ENCODE measurements at places on chromosomes 7 and 10. TPM values are rescaled to one million over a fixed set of nuclear protein-coding genes. Genes with fewer than 3 reads are reported as not detected.

- DNase-seq = no peak
Measured at GRCh38 chr10:36303896-36304295, 661.8 kb upstream of the FZD8 start.

DNA sequence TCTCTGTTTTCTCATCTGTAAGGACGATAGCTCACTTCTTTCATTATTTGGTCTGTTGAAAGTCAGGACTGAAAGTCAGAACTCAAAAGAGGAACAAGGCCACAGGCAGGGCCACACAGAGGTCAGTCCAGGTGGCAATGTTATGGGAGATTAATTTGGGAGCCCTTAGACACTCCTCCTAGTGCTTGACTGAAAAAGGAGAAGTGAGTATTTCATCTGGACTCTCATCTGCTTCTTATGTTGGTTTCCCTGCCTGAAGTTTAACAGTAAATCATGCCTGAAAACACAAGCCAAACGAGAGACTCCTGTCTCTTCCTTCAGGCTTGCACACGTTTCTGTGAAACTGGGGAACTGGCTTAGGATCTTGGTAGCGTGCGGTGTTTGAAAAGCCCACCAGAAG is 248.5 kb downstream of the BUB3 start:
- DNase-seq = no peak

- DNase-seq = no peak
Measured at GRCh38 chr7:55350281-55350680, 14.9 kb upstream of the LANCL2 start.

- no peak for DNase-seq
Measured at GRCh38 chr7:112792441-112792840, 2.2 kb upstream of the TMEM168 start.

- DNase-seq = no peak
Measured at GRCh38 chr10:14356921-14357320, 26.2 kb upstream of the FRMD4A start.

DNA sequence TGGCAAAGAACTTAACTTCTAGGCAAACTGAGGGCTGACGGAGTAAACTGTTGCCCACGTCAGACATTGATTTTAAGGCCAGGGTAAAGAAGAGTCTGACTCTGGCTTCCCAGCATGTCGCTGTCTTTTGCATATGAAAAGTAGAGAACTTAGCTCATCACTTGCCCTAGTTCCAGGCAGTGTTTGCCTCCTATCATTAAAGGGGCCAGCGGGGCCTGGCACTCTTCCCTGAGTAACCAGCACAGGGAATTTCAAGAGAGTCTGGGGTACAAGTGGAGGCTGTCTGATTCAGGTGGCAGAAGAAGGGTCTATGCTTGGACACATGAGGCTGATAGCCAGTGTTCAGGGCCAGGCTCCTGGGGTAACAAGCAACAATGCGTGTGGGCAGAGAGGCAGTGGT is 4.8 kb downstream of the DENND2A start:
- DNase-seq = no peak

Gene ITGB8
- total RNA-seq = 4.6 TPM

Gene TSPAN14
- total RNA-seq = 157 TPM

Gene ZPBP
- not detected for total RNA-seq

Gene TMEM168
- 26.3 TPM for total RNA-seq

Gene OPALIN
- total RNA-seq = not detected
